ENCODE measurements at places on chromosomes 1 and 21.
A peak's percentile ranks its signal among the peaks of the same experiment; 100 is the strongest.

GRCh38 chr1:153646672-153647345, 11.7 kb upstream of the SNAPIN start:
- no peak for DNase-seq

DNA sequence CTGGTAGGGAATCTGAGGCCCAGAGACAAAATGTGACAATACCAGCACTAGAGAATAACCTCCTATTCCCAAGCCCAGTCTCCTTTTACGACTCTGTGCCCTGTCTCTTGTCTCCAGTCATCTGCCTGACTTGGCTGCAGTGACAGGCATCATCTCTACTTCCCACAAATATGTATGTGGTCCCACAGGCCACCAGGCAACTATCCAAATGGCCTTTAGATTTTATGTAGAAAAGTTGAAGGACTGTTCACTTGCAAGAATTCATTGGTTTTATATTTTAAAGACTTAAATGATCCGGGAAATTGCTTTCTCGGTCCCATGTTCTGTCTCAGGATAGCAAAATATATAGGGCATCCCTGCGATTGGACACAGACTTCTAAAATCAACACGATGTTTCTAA, 11.6 kb downstream of the KRTAP24-1 start:
- no peak for DNase-seq

GRCh38 chr1:27379564-27380122, 3.5 kb downstream of the CD164L2 start:
- no peak for DNase-seq

GRCh38 chr21:24903994-24904635, 703.2 kb downstream of the MRPL39 start:
- no peak for DNase-seq

GRCh38 chr1:172686143-172686542, 27.2 kb downstream of the FASLG start:
- no peak for DNase-seq

DNA sequence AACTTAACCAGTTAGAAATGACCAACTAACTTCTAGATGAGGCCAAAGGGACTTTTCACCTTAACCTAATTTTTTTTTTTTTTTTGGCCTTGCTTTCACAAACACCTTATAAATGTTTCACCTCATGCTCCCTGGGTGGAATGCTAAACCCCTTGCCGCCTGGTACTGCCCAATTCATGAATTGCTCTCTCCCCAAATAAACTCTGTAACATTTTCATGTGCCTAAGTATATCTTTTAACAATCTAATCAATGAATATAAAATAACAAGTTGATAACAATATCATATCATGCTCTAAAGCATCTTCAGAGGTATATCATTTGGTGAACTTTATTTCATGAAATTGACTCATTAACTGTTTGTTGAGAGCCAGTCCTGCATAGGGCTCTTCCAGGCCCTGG, 10.9 kb upstream of the CNN3 start:
- DNase-seq = no peak

DNA sequence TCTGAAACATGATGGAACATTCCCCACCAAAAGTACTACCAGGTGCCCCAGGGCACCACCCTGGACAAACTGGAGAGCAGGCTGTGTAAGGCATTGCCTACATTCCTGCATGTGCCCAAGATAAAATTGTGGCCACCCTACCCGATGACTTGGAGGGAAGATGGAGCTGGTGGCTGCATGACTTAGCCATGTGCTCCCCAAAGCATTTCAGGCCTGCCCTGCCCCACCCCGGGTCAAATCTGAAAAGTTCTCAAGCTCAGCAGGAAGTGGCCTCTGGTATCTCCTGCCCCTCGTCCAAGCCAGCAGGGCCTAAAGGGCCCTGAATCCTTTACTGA, 8.5 kb downstream of the CD2 start:
- DNase-seq = no peak

DNA sequence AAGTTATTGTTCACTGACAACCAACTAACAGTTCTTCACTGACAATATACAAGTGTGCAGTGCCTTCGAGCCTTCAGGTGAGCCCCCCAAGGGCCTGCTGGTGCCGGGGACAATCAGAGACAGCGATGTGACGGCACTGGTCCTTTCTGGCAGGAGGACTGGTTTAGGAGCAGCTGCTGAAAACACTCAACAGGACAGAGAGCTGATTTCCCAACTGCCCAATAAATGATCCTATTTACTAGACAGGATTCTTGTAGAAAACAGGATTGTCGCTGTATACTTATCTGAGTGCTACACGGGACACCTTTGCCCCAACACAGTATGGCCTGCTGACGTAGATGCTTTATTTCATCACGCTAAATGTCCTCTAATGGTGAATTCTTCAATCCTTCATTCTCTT, 65.4 kb downstream of the TP53BP2 start:
- DNase-seq = no peak

DNA sequence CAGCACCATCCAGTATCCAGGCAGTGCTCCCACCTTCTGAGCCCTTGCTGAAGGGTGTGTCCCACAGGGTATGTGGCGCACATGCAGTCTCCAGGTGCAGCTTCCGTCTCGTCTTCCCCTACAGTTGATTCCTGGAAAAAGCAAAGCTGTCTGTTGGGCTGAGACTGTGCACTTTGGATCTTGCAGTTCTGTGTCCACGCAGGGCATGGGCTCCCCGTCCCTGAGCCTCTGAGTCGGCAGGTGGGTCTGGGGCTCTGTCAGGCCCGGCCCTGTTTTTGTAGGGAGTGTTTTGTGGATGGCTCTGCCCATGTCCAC, 32.8 kb downstream of the SNAP47 start:
- DNase-seq = no peak

GRCh38 chr1:222583079-222583478, 6.7 kb downstream of the TAF1A start:
- no peak for DNase-seq

GRCh38 chr1:234617986-234618736, 8.2 kb upstream of the IRF2BP2 start:
- DNase-seq = no peak

DNA sequence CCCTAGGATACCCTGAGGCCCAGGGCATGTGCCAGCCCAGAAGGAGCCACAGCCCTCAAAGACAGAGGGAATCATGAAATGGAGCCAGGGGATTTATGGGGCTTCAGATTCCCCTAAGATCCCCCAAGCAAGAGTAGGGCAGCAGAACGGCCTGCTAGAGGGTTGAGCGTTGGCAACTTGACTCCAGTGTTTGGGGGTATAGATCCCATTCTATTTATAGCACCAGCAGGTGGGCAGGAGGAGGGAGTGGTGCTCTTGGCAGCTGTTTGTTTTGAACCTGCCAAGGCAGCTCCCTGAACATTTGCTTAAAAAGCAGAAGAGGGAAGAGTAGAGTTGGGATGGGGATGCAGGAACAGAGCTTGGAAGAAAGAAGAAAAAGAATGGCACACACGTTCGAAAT, 33.7 kb downstream of the GLUL start:
- no peak for DNase-seq

DNA sequence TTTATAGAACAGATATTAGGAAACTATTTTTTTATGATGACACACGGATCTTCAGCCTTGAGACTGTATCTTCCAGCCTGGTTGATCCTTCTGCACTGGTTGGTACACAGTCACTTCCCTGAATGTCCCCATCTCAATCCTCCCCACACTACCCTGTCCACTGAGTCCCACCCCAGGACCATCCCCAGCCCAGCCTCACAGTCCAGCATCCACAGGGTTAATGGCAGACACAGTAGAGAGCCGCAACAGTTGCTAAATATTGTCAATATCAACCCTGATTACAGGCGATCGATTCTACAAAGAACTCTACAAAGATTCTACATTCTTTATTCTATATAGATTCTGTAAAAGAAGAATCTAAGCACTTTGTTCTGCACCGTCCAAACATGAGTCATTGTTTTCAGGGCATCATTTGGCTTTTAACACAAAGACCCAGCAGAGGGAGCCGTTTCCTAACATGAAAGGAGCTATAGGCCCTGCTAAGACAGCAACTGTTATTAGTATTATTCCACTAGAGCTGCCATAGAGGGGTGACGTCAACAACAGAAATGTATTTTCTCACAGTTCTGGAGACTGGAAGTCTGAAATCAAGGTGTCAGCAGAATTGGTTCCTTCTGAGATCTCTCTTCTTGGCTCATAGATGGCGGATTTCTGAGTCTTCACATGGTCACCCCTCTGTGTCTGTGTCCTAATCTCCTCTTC, 30.1 kb upstream of the IFNAR2 start:
- DNase-seq = peak; percentile 79

- no peak for DNase-seq
Measured at GRCh38 chr1:165109013-165109412, 247.5 kb downstream of the LMX1A start.

- DNase-seq = no peak
Measured at GRCh38 chr1:70093250-70093975, 112.0 kb downstream of the LRRC40 start.

DNA sequence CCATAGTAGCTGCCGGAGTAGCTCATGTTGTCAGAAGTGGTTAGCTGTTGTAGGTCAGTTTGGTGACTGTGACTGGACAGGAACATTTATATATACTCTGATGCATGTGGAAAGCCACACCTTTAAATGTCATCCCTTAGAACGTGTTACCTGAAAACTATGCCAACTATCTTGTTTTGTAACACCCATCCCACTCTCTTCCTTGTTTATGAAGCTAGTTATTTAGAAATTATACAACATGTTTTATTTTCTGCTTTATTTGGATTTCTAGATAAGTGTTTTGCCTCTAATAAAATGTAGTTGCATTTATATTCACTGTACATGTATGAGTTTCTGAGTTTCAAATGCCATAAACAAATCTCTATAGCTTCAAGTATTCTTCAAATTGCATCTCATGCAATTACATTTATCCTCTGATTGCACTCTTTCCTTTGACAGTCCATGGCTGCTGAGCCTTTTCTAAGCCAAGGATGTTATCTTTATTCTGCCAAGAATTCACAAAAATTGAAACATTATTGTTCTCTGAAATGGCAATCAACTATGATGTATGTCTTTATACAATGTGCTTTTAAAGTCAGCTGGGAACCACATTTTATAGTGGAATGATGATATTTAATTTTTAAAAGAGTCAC, at the start of gene KRTAP19-7:
KRTAP19-7 (minus strand) TSS at position 51 of the 632 bp plus-strand sequence; CDS start at position 26, 25 bp downstream.
- no peak for DNase-seq

DNA sequence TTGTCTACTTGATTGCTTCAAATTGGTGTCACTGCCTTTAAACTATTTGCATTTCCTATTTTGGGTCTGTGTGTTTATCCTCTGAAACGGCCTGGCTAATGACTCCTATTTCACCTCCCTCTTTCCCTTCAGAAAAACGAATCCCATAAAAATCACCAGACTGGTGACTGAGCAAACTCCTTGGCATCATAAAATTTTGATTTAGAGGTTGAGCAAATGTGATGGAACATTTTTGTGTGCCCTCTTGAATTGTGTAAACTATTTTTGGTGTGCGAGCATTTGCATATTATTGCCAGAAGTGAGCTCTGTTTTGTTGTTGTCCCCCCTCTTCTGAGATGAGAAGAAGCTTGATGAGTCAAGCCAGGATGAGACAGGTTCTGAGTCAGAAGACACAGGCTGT, 316.1 kb downstream of the AJAP1 start:
- DNase-seq = no peak

DNA sequence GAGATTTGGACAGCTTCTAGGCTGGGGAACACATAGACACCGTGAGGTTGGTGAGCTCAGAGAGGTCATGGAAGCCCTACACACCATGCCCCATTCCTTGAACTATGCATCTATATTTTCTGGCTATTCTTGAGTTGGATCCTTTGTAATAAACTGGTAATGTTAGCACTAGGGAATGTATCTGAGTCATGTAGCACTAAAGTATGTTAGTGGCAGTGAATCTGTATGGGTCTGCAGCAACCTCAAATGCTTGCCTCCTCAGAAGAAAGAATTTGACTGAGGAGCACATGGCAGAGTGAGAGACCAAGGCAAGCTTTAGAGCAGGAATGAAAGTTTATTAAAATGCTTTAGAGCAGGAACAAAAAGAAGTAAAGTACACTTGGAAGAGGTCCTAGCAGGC, 43.7 kb upstream of the LRRC7 start:
- DNase-seq = no peak
